ENCODE measurements at places on chromosomes 5 and 9. TPM values are rescaled to one million over a fixed set of nuclear protein-coding genes. Genes with fewer than 3 reads are reported as not detected.

The GPSM1 gene
- 8.6 TPM for total RNA-seq

The PCDHGC4 gene
- not detected for total RNA-seq

The IFNE gene
- not detected for total RNA-seq

The TMEM215 gene
- not detected for total RNA-seq

The ACSL6 gene
- total RNA-seq: 20.9 TPM

The DNAH5 gene
- not detected for total RNA-seq

The ENTREP1 gene
- total RNA-seq: not detected

The SPATA31E1 gene
- not detected for total RNA-seq

The OLFML2A gene
- not detected for total RNA-seq

The DMXL1 gene
- 21.9 TPM for total RNA-seq

The IZUMO3 gene
- not detected for total RNA-seq
